ENCODE measurements at places on chromosomes 2 and 18. TPM values are rescaled to one million over a fixed set of nuclear protein-coding genes. Genes with fewer than 3 reads are reported as not detected.

DNA sequence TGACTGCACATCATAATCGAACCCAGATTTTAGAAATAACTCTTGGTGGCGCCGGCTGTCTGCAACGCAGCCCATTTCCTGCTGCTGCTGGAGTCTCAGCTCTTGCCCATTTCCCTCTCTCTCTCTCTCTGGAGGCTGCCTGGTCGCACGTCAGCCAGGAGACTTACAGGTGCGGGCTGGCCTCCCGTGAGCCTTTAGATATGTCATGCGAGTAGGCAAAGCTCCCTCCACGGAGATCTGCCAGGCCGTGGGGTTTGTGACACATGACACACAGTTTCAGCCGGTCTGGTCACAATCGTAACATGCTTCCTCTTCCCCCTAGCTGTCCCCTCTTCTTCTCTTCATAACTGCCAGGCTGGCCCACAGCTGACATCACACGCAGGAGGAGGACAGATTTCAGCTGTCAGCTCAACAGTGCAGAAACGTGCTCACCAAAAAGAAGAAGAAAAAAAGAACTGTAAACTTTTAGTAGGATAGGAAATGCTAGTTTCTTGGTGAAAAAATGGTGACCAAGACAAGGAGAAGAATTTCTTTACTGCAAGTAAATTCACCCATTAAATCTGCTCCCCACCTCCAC is 489.3 kb downstream of the ZNF516 start:
- no peaks in the 10 kb centered on the region for H3K27me3 ChIP-seq
- H3K36me3 ChIP-seq, result no peaks in the 10 kb centered on the region
- no peak for DNase-seq
- H3K27ac ChIP-seq, result no peak overlapping the region
- no peak overlapping the region for H3K4me3 ChIP-seq
- no peaks in the 10 kb centered on the region for H3K4me1 ChIP-seq

- H3K4me1 ChIP-seq, result no peaks in the 10 kb centered on the region
- no peak overlapping the region for H3K27ac ChIP-seq
- no peak overlapping the region for H3K4me3 ChIP-seq
- no peak for DNase-seq
- H3K27me3 ChIP-seq, result peaks cover 9% of the 10 kb centered on the region
- H3K36me3 ChIP-seq, result no peaks in the 10 kb centered on the region
These were observed 26.5 kb upstream of the PXDN start for GRCh38 chr2:1770566-1771380.

DNA sequence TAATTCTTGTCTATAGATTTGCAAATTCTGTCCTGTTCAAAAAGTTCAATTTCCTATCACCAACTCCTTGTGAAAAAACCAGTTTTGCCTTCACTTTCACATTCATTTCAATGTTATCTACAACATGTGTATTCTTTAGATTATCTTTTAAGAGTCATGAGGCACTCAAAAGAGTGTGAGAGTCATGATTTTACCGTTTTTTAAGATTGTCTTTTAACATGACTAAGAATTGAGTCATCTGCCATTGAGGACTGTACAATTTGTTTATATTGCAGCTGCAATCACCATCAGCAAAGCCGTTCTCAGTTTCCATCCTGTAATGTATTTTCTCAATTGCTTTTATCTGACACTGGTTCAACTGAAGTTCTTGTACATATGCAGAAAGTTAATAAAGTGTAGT is 275.8 kb downstream of the LNPK start:
- DNase-seq, result no peak
- no peaks in the 10 kb centered on the region for H3K36me3 ChIP-seq
- H3K4me1 ChIP-seq, result no peaks in the 10 kb centered on the region
- peaks cover 6% of the 10 kb centered on the region for H3K27me3 ChIP-seq
- H3K27ac ChIP-seq, result no peak overlapping the region

- DNase-seq, result no peak
- H3K36me3 ChIP-seq, result peaks cover 42% of the 10 kb centered on the region
- no peak overlapping the region for H3K4me3 ChIP-seq
These were observed 21.6 kb upstream of the FLACC1 start for GRCh38 chr2:201378496-201379397.

- H3K4me1 ChIP-seq, result peaks cover 13% of the 10 kb centered on the region
- peak; percentile 1 for DNase-seq
- no peak overlapping the region for H3K27ac ChIP-seq
These were observed 816 bp downstream of the CDH2 start for GRCh38 chr18:28175930-28176697.

DNA sequence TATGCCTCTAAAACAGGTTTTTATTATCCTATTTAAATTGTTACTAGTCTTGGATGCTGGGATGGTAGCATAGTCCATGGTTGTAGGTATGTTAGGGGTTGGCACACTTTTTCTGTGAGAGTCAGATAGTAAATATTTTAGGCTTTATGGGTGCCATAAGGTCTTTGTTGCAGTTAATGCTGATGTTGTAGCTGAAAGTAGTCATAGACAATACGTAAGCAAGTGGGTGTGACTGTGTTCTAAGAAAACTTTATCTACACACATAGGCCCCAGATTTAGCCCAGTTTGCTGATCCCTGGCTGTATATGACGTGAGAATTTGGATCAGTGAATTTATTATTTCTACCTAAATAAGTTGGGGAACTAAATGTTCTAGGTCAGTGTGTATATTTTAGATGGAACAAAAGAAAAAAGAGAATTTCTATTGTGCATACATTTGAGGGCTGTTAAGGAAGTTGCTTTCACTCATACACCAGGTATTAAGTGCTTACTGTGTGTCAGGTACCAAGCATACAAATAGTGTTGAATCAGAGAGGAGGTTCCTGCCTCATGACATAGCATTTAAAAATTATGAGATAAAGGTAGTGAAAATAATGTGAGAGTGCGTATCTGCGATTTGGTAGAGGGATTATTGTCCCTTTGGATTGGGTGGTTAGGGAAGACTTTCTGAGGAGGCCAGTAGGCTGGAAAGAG is 39.4 kb downstream of the AGFG1 start:
- H3K27ac ChIP-seq, result no peak overlapping the region
- H3K36me3 ChIP-seq, result peaks cover 18% of the 10 kb centered on the region
- no peak for DNase-seq
- no peak overlapping the region for H3K4me3 ChIP-seq

- H3K4me3 ChIP-seq, result no peak overlapping the region
- H3K36me3 ChIP-seq, result no peaks in the 10 kb centered on the region
- peaks cover 3% of the 10 kb centered on the region for H3K27me3 ChIP-seq
- no peak for DNase-seq
- H3K27ac ChIP-seq, result no peak overlapping the region
These were observed 193.7 kb downstream of the GCA start for GRCh38 chr2:162537651-162538050.

Gene PTPRN
- 2.5 TPM for total RNA-seq

Gene CARF
- total RNA-seq, result 3.5 TPM

All from activated naive CD8-positive, alpha-beta T cell treated with anti-CD3 and anti-CD28 coated beads for 36 hours (primary cell).